ENCODE measurements at places on chromosomes 2 and 18.

- no peak for DNase-seq
Measured at GRCh38 chr18:26544451-26544850, 3.9 kb downstream of the KCTD1 start.

DNA sequence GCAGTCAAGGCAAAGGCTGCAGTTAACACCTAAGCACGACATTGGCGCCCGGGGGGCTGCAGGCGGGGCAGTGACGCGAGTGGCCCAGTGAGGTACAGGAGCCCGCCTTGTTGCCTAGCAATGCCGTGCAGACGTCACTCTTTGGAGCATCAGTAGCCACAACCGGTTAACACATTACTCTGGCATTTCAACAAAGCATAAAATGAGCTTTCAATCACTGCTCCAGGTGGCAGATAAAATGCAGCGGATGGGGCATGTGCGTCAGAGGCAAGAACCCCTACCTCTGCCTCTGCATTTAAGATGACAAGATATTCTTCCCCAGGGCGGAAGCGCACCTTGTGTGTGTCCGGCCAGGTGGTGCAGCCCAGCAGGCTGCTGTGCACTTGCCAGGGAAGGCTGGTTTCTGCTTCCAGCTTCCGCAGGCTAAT, 139.4 kb downstream of the MTCL1 start:
- no peak for DNase-seq

DNA sequence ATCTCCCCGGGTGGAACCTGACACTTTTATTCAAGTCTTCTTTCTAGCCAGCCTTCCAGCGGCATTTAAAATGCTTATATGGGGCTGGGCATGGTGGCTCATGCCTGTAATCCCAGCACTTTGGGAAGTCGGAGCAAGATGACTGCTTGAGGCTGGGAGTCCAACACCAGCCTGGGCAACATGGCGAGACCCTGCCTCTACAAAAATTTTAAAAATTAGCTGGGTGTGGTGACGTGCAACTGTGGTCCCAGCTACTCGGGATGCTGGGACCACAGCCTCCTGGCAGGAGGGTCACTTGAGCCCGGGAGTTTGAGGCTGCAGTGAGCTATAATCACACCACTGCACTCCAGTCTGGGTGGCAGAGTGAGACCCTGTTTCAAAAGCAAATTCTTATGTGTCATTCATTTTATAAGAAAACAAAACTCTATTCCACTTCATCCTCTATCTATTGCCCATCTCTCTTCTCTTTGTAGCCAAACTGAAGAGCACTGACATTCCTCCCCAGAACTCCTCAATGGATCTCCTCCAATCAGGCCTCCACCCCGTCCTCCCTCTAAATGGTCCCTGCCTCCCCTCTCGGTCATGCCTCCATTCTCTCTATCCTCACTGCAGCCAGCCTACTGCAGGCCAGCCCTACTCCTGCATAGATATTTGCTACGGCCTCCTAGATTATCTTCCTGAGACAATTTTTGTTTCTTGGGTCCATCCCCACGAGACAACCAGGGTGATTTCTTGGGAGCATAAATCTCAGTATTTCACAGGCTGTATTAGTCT, 18.0 kb upstream of the RHOB start:
- DNase-seq = no peak

GRCh38 chr2:203987959-203988358, 51.4 kb downstream of the ICOS start:
- no peak for DNase-seq

DNA sequence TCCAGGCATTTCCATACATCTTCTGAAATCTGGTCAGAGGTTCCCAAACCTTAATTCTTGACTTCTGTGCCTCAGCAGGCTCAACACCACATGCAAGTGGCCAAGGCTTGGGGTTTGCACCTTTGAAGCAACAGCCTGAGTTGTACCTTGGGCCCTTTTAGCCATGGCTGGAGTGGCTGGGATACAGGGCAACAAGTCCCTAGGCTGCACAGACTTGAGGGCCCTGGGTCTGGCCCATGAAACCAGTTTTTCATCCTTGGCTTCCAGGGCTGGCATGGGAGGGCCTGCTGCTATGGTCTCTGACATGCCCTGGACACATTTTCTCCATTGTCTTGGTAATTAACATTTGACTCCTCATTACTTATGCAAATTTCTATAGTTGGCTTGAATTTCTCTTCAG, 988.8 kb upstream of the CNTNAP5 start:
- DNase-seq = no peak

GRCh38 chr2:23709311-23709710, 217.6 kb downstream of the ATAD2B start:
- DNase-seq = no peak

DNA sequence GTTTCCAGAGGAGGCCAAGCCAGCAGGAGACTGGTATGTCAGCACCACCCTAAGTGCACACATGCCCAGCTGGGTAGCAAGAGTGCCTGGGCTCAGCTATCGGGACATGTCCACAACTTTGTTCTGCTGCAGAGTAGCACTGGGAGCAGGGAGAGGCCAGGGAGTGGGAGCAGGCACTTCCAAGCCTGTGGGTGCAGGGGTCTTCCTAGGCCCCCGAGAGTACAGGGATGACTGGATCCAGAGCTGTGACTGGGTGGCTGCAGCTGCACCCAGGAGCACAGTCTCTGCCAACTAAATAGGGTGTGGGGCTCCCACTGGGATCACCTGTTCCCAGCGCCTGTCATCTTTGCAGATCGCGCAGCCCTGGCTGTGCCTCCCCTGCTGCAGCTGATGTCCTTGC, 256.0 kb upstream of the HNMT start:
- no peak for DNase-seq

DNA sequence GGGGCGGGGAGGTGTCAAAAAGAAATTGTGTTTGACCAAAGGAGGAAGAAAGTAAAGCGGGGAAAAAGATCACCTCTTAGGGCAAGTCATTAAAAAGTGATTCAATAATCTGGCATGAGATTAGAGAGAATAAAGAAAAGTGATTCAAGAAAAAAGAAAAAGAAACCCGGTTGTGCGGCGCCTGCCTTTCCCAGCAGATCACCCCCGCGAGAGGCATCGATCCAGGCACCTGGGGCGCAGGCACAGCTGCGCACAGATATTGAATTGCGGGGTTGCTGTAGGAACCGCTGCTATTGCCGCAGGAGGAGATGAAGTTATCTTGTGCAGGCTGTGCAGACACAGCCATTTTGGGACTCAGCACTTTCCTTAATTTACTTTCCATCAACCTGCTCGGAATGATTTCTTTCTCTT, 71.2 kb downstream of the PLB1 start:
- DNase-seq = no peak

GRCh38 chr2:164009756-164010337, 274.0 kb upstream of the FIGN start:
- DNase-seq = no peak

- DNase-seq = no peak
Measured at GRCh38 chr2:188788621-188789020, 185.6 kb upstream of the COL3A1 start.

DNA sequence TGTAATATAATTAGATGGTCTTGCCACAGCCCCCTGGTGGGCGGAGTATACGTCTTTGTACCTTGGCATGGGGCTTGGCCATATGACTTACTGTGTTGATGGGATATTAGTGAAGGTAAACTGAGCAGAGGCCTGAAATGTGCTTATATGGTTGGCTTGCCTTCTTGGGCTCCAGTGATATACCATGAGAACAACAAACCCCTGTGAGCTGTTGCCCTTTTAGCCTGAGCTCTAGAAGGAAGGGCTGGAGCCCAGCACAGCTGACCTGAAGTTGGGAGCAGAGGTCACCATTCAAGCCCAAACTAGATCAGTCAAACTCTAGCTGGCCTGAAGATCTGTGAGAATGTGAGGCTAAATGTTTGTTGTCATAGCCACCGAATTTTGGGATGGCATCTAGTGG, 75.2 kb upstream of the CD302 start:
- DNase-seq = no peak

- DNase-seq = no peak
Measured at GRCh38 chr2:162769066-162769465, 69.5 kb downstream of the KCNH7 start.

GRCh38 chr18:62521593-62521992, 1.2 kb upstream of the ZCCHC2 start:
- DNase-seq = no peak

DNA sequence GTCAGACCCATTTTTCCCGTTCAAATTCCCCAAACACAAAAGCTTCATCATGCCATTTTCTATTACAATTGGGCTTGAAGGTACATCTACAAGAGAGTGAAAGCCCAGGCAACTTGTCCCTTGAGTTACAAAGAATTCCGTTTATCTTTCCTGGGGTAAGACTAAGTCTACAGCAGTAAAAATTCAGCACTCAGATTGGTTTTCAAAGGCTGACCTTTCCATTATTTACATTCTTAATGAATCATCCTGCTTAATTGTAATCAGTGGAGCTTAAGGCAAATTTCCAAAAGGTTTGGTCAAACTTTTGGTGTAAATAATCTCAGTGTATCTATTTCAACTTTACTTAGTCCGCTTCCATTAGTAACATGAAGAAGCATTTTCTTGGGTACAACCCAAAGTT, 33.4 kb upstream of the ST3GAL5 start:
- no peak for DNase-seq

DNA sequence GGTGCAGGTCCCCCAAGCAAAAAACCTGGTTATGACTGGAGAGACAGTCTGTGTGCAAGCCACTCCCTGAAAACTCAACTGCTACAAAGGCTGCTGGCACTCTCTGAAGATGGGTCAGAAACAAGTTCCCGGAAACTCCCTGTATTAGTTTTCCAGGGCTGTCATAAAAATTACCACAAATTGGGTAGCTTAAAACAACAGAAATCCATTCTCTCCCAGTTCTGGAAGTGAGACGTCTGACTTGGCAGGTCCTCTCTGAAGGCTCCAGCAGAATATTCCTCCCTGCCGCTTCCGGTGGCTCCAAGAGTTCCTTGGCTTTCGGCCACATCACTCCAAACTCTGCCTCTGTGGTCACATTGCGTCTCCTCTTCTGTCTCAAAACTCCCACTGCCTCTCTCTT, 30.1 kb upstream of the SERPINE2 start:
- no peak for DNase-seq

DNA sequence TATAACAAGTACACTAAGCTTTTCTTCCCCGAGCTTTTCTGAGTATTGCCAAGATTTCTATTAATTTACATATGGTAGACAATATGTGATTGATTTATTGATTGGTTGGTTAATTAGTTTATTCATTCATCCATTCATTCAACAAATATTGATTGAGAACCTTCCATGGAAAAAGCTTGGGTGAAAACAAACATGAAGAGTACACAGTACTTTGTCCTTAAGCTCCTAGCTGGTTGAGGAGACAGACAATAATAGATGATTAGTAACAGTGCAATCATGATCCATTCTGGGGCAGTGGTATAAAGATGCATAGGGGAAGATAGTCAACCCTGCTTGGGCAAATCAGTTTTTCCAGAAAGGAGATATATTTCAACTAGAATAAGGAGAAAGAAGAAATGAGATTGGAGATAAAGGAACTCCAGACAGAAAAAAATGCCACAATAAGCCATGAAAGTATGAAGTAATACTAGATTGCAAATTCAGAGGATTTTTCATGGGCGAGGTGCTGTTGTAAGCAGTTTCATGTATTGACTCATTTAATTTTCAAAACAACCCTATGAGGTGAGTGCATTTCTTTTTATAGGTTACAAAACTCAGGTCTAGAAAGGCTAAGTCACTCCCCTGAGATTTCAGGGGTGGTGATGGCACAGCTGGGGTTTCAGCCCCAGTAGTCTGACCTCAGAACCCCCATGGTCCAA, 129.5 kb downstream of the RND3 start:
- DNase-seq = no peak

- DNase-seq = no peak
Measured at GRCh38 chr2:25274868-25275574, 66.7 kb downstream of the DNMT3A start.

DNA sequence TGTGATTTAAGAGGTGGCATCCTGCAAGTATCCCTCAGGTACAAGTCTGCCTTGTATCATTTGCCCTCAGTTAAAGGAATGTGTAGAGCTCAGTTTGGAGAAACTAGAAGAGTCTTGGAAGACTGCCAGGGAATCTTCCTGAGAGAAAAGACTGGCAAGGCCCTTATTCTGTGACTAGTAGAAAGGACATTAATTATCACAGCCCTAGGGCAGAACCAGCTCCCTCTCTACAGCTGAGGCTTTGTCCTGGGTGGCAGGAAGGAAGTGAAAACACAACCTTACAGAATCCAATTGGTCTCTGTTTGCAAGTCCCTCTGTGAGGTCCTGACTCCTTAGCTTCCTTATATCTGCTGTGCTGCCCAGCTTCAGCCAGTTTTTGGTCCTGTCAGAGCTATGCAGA, 385.9 kb upstream of the CYRIA start:
- no peak for DNase-seq

DNA sequence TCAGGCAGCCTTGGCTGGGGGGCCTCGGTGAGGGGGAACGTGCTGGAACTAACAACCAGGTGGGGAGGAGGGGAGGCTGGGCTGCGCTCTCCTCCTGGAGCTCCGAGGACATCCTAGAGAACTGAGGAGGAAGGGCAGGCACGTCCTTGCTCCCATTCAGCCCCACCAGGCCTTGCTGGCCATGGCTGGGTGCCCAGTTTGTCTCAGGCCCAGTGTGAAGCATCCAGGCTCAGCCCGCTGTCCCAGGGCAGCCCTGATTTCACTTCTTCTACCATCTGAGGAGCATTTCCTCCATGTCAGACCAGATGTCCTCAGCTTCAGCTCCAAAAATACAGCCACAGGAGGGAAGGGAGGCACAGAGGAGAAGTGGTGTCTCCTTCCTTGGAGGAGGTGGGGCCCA, 125.4 kb downstream of the CELF4 start:
- no peak for DNase-seq

- no peak for DNase-seq
Measured at GRCh38 chr2:24228470-24228869, 53.6 kb downstream of the FAM228A start.

GRCh38 chr2:68716604-68717304, 17.9 kb upstream of the ARHGAP25 start:
- DNase-seq = no peak

DNA sequence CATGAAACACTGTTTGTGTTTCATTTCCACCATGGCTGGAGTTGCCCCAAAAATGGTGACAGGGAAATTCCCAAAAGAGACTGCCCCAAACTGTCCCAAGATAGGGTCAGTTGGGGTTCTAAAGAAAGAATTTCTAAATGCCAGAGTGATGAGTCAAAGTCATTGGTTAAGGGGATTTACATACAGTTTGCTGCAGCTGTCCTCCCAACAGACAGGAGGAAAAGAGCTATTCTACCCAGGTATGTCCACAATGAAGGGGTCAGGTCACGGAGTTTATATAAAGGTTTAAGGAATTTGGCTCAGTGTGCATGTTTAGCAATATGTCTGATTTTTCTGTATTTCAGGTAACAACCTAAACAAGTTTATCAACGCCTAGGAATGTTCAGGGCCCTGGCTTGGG, 344.1 kb downstream of the TDRD15 start:
- DNase-seq = no peak

- no peak for DNase-seq
Measured at GRCh38 chr2:223113161-223113560, 61.2 kb downstream of the KCNE4 start.

DNA sequence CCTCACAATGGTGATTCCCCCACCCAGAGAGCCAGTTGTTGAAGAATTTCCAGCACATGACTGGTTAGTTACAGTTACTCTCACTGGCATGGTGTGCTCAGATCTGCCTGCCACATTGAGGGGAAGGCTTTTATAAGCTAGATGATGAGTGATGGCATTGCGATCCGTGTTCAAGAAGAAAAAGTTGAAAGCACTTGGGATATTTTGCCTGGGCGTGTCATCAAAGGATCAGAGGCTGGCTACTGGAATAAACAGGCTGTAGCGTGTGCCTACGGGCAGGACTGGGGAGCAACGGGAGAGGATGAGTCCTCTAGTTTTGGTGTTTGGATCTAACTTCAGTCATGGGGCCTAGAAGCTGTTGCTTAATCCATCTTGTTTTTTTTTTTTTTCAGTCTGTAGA, 175.0 kb downstream of the SETBP1 start:
- no peak for DNase-seq
